Right lobe of liver (tissue), 6 donors: ENCODE measurements at places on chromosomes 11 and 22.

DNA sequence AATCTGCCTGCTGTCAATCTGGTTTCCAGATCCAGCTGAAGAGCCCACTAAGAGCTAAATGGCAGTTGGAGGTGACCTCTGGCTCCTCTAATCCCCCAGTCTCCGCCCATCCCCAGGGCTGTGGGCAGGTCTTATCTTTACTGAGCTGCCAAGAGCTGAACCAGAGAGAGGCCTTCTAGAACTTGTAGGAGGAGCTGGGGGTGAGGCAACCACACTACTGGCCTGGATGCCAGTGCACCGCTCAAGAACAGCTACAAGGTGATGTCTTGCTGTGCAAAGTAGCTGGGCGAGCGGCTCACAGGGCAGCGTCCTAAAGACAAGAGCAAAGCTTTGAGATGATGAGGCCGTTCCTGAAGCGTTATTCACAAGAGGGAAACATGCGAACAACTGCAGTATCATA, 374.6 kb downstream of the CTTN start:
- no peak for DNase-seq

DNA sequence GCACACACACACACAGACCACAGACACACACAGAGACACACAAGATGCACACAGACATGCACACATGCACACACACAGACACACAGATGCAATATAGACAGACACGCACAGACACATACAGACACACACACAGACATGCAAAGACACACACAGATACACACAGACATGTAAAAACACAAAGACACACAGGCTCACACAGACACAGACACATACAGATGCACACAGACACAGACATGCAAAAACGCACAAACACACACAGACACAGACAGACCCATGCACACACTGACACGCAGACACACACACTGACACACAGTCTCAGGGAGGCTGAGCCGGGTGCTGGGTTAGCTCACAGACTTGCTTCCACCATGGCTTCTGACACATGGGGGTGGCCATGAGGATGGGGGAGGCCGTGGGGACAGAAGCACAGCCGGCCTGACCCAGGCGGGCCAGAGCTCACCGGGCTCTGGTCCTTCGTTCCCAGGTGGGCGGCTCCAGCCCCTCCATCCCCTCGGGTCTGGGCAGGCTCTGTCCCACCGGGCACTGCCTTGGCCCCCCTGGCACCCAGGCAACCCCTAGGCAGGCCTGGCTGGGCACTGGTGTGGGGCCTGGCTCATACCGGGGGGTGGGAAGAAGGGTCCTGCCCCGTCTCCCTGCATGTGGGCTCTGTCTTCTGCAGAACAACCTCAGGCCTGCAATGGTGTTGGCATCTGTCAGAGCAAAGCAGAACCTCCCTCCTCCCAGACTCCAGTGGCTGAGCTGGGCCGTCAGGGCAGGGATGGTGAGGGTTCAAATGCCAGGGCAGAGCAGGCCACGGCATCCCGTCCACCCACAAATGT, 1489.5 kb downstream of the BRD1 start:
- DNase-seq, result peak; percentile 41

GRCh38 chr11:87878373-87878825, 296.8 kb downstream of the RAB38 start:
- DNase-seq, result no peak

- no peak for DNase-seq
These were observed 30.1 kb downstream of the RCN1 start for GRCh38 chr11:32121012-32121411.

DNA sequence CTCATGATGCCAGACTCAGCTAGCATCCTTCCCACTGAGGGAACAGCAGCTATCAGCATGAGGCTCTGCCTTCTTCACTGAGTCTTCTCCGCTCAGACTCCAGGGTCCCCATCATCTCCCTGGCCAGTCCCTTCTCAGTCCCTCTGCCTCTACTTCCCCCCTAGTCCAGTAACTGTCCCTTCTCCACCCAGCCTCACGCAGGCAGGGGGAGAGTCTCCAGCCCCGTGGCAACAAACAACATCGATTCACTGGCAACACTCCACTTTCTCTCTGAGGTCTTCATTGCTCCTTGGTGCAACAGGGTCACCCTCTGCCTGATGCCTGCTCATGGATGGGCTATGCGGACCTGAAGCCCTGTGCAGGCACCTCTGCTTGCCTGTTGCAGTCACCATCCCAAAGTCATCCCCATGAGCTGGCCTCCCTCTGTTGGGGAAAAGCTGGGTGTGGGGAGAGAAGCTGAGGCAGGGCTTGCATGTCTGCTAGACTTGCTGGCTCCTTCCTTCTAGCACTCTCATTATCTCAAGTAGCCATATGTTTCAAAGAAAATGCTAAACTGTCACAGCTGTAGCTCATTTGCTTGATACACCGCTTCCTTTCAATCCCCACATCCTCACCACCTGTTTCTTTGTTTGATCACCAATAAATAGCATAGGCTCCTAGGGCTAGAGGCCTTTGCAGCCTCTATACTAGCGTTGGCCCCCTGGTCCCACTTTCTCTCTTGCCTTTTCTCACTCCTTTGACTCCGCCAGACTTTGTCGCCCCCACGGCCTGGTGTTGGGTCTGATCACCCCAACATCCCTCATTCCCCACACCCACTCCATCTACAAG, 4.3 kb upstream of the BCR start:
- DNase-seq, result no peak

DNA sequence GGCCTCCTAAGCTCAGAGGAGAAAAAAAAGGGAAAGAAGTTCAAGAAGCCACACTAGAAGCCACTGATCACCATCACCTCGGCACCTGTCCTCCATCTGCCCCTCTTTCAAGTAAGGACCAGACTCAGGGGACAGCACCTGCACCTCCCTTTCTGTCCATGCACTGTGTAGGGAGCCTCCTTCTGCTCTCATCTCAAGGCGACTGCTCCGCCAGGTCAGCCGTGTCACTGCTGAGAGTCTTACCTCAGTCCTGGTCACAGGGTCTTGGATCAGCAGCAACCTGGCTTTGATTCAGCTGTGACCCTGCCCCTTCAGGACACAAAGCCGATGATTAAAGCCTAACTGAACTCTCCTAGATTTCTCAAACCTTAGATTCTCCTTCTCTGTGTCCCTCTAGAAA, 101.5 kb downstream of the ZNF280B start:
- no peak for DNase-seq

DNA sequence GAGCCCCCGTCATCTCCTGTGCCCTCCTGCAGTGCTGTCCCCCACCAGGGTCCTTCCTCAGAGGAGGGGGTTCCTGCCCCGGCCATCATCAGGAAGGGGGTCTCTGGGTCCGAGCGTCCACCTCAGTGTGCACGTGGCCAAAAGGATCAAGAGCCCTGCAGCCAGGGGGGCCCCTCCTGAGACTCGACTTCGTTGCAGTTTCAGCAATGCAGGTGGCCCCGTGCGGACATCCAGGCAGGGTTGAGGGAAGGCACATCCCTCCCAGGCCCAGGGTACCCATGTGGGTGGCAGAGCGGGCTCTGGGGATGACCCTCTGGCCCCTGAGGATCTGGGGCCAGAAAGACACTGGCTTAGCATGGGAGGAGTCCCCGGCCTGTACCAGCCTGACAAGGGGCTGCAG, 41.3 kb downstream of the LRP5 start:
- no peak for DNase-seq
